ENCODE measurements at places on chromosomes 6 and 20.

GRCh38 chr6:51045548-51045947, 226.9 kb downstream of the TFAP2B start:
- DNase-seq = no peak

GRCh38 chr6:108492131-108492766, 68.5 kb upstream of the FOXO3 start:
- no peak for DNase-seq

GRCh38 chr6:147758303-147758702, 249.8 kb downstream of the SAMD5 start:
- DNase-seq = no peak

DNA sequence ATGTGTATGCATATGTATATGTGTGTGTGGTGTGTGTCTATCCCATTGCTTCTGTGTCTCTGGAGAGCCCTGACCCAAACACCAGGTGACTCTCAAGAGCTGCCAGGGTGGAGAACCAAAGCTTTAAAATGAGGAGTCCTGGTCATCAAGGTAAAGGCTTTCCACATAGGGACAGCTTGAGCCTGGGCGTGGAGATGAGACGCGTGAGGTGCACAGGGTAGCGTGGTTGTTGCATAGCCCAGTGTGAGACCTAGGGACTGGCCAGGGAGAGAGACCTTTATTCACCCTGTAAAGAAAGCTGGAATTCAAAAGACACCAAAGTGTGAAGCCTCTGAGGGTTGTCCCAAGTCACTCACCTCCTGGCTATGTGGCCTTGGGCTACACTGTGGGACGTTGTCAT, 149.1 kb downstream of the SYCP2 start:
- DNase-seq = no peak

DNA sequence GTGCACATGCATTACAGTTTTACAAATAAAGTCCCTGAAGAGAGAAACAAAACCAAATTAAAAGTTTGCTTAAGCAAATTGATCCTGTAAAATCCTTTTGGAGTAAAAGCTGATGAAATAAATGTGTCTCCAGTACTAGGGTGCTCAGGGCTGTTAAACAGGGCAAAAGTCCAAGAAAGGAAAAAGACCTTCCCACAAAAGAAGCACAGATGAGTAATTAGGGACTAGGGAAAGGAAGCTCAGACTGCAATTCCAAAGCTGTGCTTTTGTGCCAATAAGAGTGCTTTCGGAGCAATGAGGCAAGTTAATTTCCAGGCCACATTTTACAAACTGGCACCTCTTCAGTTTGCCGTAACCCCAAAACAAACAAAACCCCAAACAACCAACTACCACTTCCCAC, 10.4 kb upstream of the RNF182 start:
- DNase-seq = no peak

GRCh38 chr6:65289491-65289890, 417.5 kb downstream of the EYS start:
- DNase-seq = no peak

GRCh38 chr6:157219201-157220200, 103.8 kb downstream of the TMEM242 start:
- no peak for DNase-seq

- peak; percentile 35 for DNase-seq
Measured at GRCh38 chr6:81166770-81167169, 585.7 kb downstream of the TENT5A start.

DNA sequence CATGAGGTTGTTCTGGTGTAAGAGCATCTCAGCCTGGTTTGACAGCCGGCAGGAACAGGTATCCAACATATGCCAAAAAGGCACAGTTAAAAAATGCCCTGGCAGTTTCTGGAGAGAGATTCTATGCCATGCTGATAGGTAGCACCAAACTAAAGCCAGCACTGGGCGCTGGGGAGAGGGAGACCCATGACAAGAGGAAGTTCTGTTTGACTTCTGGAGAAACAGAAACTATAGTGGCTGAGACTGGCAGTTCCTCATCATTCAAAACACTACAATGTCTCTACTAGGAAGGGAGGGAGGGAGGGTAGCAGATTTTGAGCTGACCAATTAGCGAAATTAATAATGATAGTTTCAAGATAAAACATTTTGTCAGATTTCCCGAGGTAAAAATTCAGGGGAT, 174.1 kb downstream of the ADAT2 start:
- DNase-seq = no peak

- no peak for DNase-seq
Measured at GRCh38 chr6:53983301-53983700, 127.9 kb upstream of the MLIP start.

DNA sequence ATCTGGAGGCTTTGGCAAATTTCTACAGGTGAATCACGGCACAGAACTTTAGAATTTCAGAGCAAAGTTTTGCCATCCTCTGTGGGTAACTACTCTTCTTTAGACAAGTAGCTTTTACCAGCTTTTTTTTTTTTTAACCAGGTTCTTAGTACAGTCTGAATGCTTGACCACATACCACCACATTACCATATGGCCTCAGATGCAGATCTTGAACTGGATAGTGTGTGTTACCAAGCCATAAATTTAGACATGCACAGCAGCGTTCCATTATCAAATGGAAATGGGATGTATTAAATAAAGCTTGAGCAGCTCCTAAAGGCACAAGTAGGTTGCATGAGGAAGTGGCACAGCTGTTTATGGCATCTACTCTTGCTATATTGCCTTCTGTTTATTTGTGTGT, 38.3 kb upstream of the PRSS16 start:
- DNase-seq = no peak

GRCh38 chr6:24867104-24867703, 68.5 kb upstream of the ARMH2 start:
- DNase-seq = no peak

GRCh38 chr6:34529665-34530327, 26.3 kb downstream of the SPDEF start:
- DNase-seq = no peak

GRCh38 chr6:134240665-134241431, 77.1 kb downstream of the SGK1 start:
- DNase-seq = no peak

DNA sequence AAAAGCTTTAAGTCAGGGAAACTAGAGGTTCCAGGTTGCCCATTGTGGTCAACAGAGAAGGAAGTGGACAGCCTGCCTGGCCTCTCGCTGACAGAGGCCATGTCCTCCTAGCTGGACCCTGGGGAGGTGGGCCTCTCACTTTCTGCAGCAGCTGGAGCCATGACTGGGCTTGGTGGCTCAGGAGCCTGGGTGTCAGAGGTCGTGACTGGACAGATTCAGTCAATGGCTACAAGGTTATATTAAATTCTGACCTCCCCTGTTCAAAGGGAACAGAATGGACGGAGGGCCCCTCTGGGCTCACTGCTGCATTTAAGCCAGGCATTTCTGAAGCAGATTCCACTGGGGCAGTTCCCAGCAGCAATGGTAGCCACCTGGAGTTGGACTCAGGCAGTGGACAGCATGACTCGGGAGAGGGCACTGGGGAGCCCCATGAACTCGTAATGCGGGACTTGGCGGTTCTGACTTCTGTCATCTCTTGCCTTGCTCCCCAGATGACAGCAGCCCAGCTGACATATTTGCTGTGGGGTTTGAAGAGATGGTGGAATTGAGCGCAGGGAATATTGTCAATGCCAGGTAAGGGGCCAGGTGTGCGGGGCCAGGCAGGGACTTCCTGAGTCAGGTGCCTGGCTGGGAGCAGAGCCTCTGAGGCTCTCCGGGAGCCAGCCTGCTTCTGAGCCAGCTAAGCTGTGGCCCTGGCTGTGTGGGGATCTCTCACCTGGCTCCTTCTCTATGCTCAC, 86.7 kb downstream of the SYNJ2 start:
- no peak for DNase-seq

GRCh38 chr6:136226674-136227377, 23.3 kb downstream of the MTFR2 start:
- no peak for DNase-seq

- DNase-seq = no peak
Measured at GRCh38 chr6:12024699-12025434, 12.8 kb downstream of the HIVEP1 start.

- no peak for DNase-seq
Measured at GRCh38 chr6:148780918-148781436, 34.1 kb downstream of the UST start.

- DNase-seq = peak; percentile 75
Measured at GRCh38 chr20:36435592-36436541, 105.5 kb upstream of the MYL9 start.

DNA sequence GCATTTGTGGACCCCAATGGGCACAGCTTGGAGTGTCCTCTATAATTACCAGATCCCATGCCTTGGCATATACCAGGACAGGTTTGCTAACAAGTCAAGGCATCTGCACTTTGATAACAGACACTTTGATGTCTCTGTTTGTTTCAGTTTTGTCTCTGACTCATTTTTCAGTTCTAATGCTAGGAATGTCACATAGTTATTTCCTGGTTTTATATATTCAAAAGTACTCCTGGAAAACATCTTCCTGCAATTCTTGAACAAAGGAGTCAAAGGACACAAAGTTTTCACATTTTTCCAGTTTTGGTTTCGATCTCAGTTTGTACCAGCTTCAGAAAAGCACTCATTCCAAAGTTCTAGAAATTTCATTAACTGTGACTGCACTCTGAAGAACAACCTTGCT, 188.1 kb downstream of the FOXC1 start:
- no peak for DNase-seq

GRCh38 chr6:22878706-22879105, 309.3 kb downstream of the HDGFL1 start:
- DNase-seq = no peak

GRCh38 chr6:33549196-33549595, 30.9 kb downstream of the BAK1 start:
- DNase-seq = no peak

GRCh38 chr6:14758421-14759081, 487.3 kb upstream of the JARID2 start:
- no peak for DNase-seq

DNA sequence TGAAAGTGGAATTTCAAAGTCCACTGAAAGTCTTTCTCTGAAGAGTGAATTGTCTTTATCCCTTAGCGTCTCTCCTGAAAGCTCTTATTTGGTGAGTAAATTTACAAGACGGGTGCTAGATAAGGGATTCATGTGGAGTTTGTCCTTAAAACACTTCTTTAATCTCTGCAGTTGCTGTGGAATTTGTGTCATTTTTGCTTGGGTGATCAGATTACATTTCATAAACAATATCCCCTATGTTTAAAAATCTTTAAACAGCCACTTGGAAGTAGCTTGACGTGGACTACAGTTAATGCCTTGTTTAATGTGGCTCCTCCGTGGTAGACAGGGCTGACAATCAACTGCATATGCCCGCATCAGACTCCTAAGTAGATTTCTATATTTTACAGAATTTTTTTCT, 175.4 kb upstream of the ZNF217 start:
- no peak for DNase-seq

GRCh38 chr6:26020329-26021000, 57.9 kb downstream of the TRIM38 start:
- DNase-seq = peak; percentile 87

- DNase-seq = no peak
Measured at GRCh38 chr6:160088784-160089533, 32.7 kb upstream of the SLC22A1 start.

GRCh38 chr6:143323729-143324470, 126.6 kb downstream of the ADAT2 start:
- DNase-seq = no peak

DNA sequence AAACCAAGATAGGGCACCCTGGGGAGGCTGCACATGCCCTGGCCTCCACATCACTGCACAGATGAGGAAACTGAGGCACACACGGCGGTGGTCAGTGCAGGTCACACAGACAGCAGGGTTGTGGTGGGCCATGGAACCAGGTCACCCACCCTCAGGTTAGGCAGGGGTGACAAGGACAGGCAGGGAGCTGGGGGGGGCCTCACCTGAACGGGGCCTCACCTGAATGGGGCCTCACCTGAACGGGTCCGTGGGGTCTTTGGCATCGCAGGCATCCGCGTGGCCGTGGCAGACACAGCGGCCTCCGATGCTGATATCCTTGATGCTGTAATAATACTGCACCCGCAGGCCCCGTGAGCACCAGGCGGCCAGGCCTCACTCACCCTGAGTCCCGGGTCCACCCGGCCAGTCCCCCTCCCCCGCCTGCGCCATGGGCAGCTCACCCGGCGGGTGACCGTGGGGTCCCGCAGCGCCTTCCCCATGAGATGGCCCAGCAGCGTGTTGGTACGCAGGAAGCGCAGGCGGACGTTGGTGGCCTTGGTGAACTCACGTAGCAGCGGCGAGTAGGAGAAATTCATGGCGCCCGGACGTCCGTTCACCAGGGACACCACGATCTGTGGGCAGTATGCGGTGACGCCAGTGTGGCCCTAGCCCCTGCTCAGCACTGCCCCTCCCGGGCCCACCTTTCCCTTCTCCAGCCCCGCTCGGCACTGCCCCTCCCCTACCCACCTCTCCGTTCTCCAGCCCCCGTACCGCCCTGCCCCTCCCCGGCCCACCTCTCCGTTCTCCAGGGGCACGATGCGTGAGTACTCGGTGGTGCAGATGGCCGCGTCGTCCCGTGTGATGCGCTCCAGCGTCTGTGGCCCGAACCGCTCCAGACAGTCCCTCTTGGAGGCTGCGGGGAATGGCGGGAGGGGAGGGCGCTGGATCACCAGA, 15.4 kb downstream of the LAMA5 start:
- no peak for DNase-seq

- no peak for DNase-seq
Measured at GRCh38 chr6:16372029-16372776, 133.8 kb downstream of the GMPR start.

GRCh38 chr6:167442245-167442644, 117.4 kb downstream of the TTLL2 start:
- no peak for DNase-seq

GRCh38 chr20:19110881-19111460, 101.5 kb upstream of the SLC24A3 start:
- no peak for DNase-seq

DNA sequence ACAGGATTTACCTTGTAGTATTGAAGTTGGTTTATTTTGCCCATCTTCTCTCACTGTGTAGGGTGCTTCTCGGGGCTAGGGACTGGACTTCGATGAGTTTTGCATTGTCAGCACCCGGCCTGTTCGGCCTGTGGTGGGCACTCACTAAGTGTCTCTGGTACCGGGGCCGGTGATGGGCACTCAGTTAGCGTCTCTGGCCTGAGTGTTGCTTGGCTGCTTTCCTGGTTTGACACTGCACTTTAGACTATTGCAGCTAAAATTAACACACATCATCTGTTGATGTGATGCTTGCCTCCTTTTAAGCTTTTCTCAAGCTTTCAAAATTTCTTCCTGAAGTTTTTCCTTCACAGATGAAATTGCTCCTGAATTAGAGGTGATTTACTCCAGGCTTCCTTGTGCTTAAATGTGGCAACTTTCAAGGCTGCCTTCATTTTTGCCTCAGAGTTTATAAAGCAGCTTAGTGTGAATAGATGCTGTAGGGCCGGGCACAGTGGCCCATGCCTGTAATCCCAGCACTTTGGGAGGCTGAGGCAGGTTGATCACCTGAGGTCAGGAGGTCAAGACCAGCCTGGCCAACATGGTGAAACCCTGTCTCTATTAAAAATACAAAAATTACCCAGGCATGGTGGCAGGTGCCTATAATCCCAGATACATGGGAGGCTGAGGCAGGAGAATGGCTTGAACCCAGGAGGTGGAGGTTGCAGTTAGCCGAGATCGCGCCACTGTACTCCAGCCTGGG, 41.7 kb upstream of the TULP4 start:
- DNase-seq = no peak

- no peak for DNase-seq
Measured at GRCh38 chr20:9758752-9759151, 80.1 kb downstream of the PAK5 start.

- no peak for DNase-seq
Measured at GRCh38 chr20:50594591-50595432, 84.6 kb downstream of the PTPN1 start.
